ENCODE measurements at places on chromosomes 2 and 18.

DNA sequence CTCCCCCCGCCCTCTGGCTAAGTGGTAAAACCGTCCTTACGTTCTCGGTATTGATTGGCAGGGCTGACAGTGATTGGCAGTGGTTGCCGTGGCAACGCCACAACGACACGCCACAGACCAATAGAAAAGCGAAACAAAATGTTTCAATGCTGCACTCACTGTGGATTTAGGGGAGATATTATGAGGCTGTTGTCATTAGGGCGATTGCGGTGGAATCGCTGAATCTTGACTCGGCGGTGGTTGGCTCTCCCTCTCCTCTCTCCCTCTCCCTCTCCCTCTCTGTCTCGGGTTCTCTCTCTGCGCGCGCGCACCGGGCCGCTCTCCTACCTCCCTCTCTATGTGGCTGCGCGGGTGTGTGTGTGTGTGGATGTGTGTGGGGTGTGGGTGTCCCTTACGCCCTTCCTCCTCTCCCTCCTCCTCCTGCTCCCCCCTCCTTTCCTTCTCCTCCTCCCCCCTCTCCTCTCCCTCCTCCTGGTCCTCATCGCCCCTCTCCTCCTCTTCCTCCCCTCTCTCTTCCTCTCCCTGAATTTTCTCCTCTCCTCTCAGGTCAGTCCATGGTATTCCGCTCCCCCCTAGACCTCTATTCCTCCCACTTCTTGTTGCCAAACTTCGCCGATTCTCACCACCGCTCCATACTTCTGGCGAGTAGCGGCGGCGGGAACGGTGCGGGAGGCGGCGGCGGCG lies at the start of gene SIX3:
Gene SIX3, plus strand, starts transcription at position 152 of the 684 bp plus-strand sequence. Its CDS starts 403 bp downstream, at position 555.
- DNase-seq, result no peak
- H3K27me3 ChIP-seq, result peaks cover 48% of the 10 kb centered on the region
- no peaks in the 10 kb centered on the region for H3K36me3 ChIP-seq
- H3K27ac ChIP-seq, result peak within 1 kb of the TSS; percentile 30

- no peak for DNase-seq
- no peak overlapping the region for H3K4me3 ChIP-seq
- no peaks in the 10 kb centered on the region for H3K4me1 ChIP-seq
- no peak overlapping the region for H3K27ac ChIP-seq
These were observed 29.1 kb downstream of the PPM1B start for GRCh38 chr2:44197816-44198215.

- no peaks in the 10 kb centered on the region for H3K36me3 ChIP-seq
- DNase-seq, result no peak
- peak overlapping the region; percentile 67 for H3K27ac ChIP-seq
- H3K4me3 ChIP-seq, result no peak overlapping the region
- H3K4me1 ChIP-seq, result peaks cover 10% of the 10 kb centered on the region
These were observed 13.5 kb upstream of the REL start for GRCh38 chr2:60867848-60868247.

GRCh38 chr2:69917852-69918251 lies 2.9 kb downstream of the MXD1 start:
- DNase-seq, result no peak
- H3K4me1 ChIP-seq, result no peaks in the 10 kb centered on the region
- no peaks in the 10 kb centered on the region for H3K36me3 ChIP-seq
- H3K27ac ChIP-seq, result no peak overlapping the region
- H3K27me3 ChIP-seq, result peaks cover 6% of the 10 kb centered on the region
- no peak overlapping the region for H3K4me3 ChIP-seq

GRCh38 chr2:127142663-127143630 lies 36.0 kb upstream of the BIN1 start:
- no peak for DNase-seq
- H3K4me1 ChIP-seq, result peaks cover 56% of the 10 kb centered on the region
- H3K36me3 ChIP-seq, result no peaks in the 10 kb centered on the region
- peaks cover 1% of the 10 kb centered on the region for H3K27me3 ChIP-seq

DNA sequence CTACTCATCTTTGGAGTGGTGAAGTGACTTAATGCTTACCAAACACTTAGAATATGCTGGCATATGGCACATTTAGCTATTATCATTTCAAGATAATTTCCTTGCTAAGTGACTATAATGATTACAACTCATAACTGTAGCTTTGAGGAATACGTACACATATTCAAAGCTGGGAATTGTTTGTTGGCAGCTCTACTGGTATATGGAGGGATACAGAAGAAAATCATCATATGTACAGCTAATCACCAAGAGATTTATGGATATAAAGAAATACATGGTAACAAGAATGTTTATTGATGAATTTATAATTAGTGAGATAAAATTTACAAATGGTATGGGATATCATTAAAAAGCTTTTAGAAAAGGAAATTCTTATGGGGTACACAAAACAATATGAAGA lies 207.2 kb downstream of the GALNT13 start:
- H3K4me1 ChIP-seq, result no peaks in the 10 kb centered on the region
- H3K36me3 ChIP-seq, result no peaks in the 10 kb centered on the region
- no peak for DNase-seq
- no peak overlapping the region for H3K4me3 ChIP-seq

GRCh38 chr18:50607378-50607926 lies 47.6 kb downstream of the MAPK4 start:
- no peak overlapping the region for H3K27ac ChIP-seq
- no peak overlapping the region for H3K4me3 ChIP-seq
- H3K4me1 ChIP-seq, result no peaks in the 10 kb centered on the region
- H3K27me3 ChIP-seq, result peaks cover 4% of the 10 kb centered on the region
- no peak for DNase-seq

GRCh38 chr18:36459786-36460185 lies 162.3 kb downstream of the FHOD3 start:
- peaks cover 33% of the 10 kb centered on the region for H3K4me1 ChIP-seq
- no peak overlapping the region for H3K4me3 ChIP-seq
- no peak overlapping the region for H3K27ac ChIP-seq

- H3K4me1 ChIP-seq, result peaks cover 28% of the 10 kb centered on the region
- peak within 1 kb of the TSS; percentile 75 for H3K4me3 ChIP-seq
- DNase-seq, result peak; percentile 32
- no peaks in the 10 kb centered on the region for H3K36me3 ChIP-seq
- peaks cover 7% of the 10 kb centered on the region for H3K27me3 ChIP-seq
These were observed at the start of gene SCN7A for GRCh38 chr2:166494140-166494624. Gene SCN7A, minus strand, starts transcription at chr2:166494249. Its CDS starts 16,553 bp downstream, at chr2:166477696.

GRCh38 chr2:208466151-208466919 lies 59.7 kb downstream of the PTH2R start:
- H3K4me3 ChIP-seq, result no peak overlapping the region
- no peak overlapping the region for H3K27ac ChIP-seq
- H3K4me1 ChIP-seq, result no peaks in the 10 kb centered on the region

- no peak overlapping the region for H3K4me3 ChIP-seq
These were observed 590.2 kb upstream of the SETBP1 start for GRCh38 chr18:44090453-44090852.

GRCh38 chr2:33632831-33633230 lies 33.7 kb upstream of the FAM98A start:
- H3K36me3 ChIP-seq, result no peaks in the 10 kb centered on the region
- H3K4me1 ChIP-seq, result no peaks in the 10 kb centered on the region
- H3K4me3 ChIP-seq, result no peak overlapping the region

- H3K4me3 ChIP-seq, result no peak overlapping the region
- no peak for DNase-seq
- H3K27me3 ChIP-seq, result peaks cover 2% of the 10 kb centered on the region
- no peak overlapping the region for H3K27ac ChIP-seq
These were observed 246.1 kb downstream of the FSIP2 start for GRCh38 chr2:185984670-185985069.

GRCh38 chr2:99425022-99425421 lies 64.8 kb downstream of the REV1 start:
- no peaks in the 10 kb centered on the region for H3K27me3 ChIP-seq
- H3K27ac ChIP-seq, result no peak overlapping the region
- H3K36me3 ChIP-seq, result peaks cover 9% of the 10 kb centered on the region
- no peak overlapping the region for H3K4me3 ChIP-seq
- no peak for DNase-seq

DNA sequence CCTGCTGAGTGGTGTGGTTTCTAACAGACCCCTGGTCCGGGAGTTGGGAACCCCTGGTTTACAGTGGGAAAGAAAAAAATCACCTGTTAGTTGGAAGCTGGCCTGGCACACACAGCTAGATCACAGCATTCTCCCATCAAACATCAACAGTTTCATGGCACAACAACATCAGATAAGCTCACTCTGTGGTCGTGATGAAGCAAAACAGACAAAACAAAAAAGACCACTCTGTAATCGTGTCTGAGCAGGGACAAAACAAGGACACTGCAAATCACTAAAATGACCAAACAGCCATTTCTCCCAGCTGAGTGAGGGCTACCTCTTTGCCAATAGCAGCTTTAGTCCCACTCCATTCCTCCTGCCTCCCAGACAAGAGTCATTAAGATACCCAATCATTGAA lies 9.0 kb upstream of the IMPACT start:
- peaks cover 7% of the 10 kb centered on the region for H3K27me3 ChIP-seq
- peaks cover 17% of the 10 kb centered on the region for H3K4me1 ChIP-seq
- no peak overlapping the region for H3K27ac ChIP-seq
- H3K4me3 ChIP-seq, result no peak overlapping the region
- DNase-seq, result no peak
- no peaks in the 10 kb centered on the region for H3K36me3 ChIP-seq

DNA sequence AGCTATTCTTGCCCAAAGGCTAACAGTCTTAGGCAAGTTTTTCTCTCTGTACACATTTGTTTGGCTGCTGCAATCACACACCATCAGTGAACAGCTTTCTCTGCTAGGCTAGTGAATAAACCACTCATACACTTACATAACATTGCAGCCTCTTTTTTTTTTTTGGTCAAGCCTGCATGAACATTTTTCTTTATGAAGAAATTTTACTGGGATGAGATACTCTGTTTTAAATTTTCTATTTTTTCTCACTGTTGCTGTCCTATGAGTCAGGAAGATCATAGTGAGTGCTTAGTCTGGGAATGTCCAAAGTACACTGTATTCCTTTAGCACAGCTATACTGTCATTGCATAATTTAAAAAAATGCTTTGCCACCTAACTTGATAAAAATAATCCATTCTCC lies 58.5 kb downstream of the ROCK1 start:
- no peak for DNase-seq
- no peak overlapping the region for H3K27ac ChIP-seq
- H3K27me3 ChIP-seq, result no peaks in the 10 kb centered on the region
- no peaks in the 10 kb centered on the region for H3K4me1 ChIP-seq
- H3K4me3 ChIP-seq, result no peak overlapping the region
- no peaks in the 10 kb centered on the region for H3K36me3 ChIP-seq

GRCh38 chr18:22674272-22674671 lies 256.6 kb upstream of the CTAGE1 start:
- H3K4me1 ChIP-seq, result peaks cover 11% of the 10 kb centered on the region
- no peak overlapping the region for H3K4me3 ChIP-seq
- no peak overlapping the region for H3K27ac ChIP-seq
- peaks cover 6% of the 10 kb centered on the region for H3K36me3 ChIP-seq

DNA sequence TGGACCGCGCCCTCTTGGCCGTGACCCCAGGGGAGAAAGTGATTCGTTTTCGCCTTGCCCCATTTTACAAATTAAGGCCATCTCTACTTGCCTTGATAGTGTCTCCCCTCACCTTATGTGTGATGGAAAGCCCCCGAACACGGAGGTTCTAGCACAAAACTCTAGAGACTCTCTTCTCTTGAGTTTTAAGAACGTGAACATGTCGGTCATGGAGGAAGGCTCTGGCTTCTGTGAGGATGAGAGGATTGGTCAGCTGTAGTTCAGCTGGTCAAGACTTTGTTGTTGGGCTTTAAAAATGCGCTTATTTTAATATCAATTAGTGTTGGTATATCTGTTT lies 828 bp downstream of the DYNC1I2 start:
- H3K4me3 ChIP-seq, result peak overlapping the region; percentile 99
- peaks cover 4% of the 10 kb centered on the region for H3K4me1 ChIP-seq
- no peak for DNase-seq
- H3K27me3 ChIP-seq, result no peaks in the 10 kb centered on the region

- no peaks in the 10 kb centered on the region for H3K4me1 ChIP-seq
- no peak overlapping the region for H3K27ac ChIP-seq
- H3K4me3 ChIP-seq, result no peak overlapping the region
These were observed 272.8 kb downstream of the FIGN start for GRCh38 chr2:163462993-163463392.

GRCh38 chr18:31066266-31066665 lies 23.7 kb upstream of the DSC3 start:
- H3K4me3 ChIP-seq, result no peak overlapping the region
- H3K36me3 ChIP-seq, result peaks cover 17% of the 10 kb centered on the region
- H3K27me3 ChIP-seq, result no peaks in the 10 kb centered on the region

- H3K27me3 ChIP-seq, result no peaks in the 10 kb centered on the region
- H3K4me1 ChIP-seq, result peaks cover 5% of the 10 kb centered on the region
- no peak overlapping the region for H3K27ac ChIP-seq
- H3K36me3 ChIP-seq, result peaks cover 10% of the 10 kb centered on the region
- H3K4me3 ChIP-seq, result no peak overlapping the region
These were observed 90.1 kb upstream of the FAM136A start for GRCh38 chr2:70391988-70392387.

- H3K4me1 ChIP-seq, result peaks cover 13% of the 10 kb centered on the region
- DNase-seq, result no peak
These were observed 47.5 kb upstream of the NEMP2 start for GRCh38 chr2:190582019-190582418.

DNA sequence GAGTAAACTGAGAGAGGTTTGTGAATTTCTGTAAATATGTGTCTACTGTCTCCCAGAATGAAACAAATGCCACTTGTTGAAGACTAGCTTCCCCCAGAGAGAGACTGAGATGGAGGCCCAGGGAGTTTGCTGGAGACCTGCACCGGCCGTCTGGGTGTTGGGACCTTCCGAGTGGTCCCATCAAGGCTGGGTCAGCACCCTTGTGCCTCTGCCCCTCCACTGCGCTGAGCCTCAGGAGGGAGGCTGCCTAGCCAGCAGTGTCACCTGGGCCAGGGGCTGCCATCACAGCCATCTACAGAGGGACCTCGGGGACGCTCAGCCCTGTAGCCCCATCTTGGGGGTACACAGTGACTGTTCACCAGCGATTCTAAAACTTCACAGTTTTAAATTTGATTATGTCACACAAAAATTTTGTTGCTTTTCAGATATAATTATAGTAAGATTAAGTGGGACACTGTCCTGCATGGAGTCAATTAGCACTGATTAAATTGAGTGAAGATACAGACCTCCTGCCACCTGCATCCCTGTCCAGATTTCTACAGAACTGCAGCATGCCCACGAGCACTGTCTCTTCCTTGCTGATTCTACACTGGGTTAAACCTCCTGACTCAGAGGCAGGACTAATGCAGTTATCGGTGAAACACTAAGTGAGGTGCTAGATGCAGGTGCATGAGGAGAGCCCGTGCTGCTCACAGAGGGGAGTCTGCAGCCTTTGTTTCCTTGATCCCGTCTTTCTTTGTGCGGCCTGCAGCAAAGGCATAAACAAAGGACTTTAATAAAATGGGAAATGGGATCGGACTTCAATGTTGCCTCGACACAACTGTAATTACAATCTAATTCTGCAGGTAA lies 50.5 kb downstream of the TMEM18 start:
- no peak overlapping the region for H3K4me3 ChIP-seq
- no peaks in the 10 kb centered on the region for H3K27me3 ChIP-seq
- no peaks in the 10 kb centered on the region for H3K36me3 ChIP-seq

- H3K36me3 ChIP-seq, result no peaks in the 10 kb centered on the region
- no peak overlapping the region for H3K27ac ChIP-seq
- peaks cover 17% of the 10 kb centered on the region for H3K4me1 ChIP-seq
These were observed 9.3 kb downstream of the ALPG start for GRCh38 chr2:232415736-232416520.

- no peak overlapping the region for H3K4me3 ChIP-seq
- H3K36me3 ChIP-seq, result no peaks in the 10 kb centered on the region
- no peak overlapping the region for H3K27ac ChIP-seq
- no peaks in the 10 kb centered on the region for H3K27me3 ChIP-seq
- no peaks in the 10 kb centered on the region for H3K4me1 ChIP-seq
These were observed 57.1 kb upstream of the MSH6 start for GRCh38 chr2:47725808-47726207.
